ENCODE measurements at places on chromosomes 7 and 10.

DNA sequence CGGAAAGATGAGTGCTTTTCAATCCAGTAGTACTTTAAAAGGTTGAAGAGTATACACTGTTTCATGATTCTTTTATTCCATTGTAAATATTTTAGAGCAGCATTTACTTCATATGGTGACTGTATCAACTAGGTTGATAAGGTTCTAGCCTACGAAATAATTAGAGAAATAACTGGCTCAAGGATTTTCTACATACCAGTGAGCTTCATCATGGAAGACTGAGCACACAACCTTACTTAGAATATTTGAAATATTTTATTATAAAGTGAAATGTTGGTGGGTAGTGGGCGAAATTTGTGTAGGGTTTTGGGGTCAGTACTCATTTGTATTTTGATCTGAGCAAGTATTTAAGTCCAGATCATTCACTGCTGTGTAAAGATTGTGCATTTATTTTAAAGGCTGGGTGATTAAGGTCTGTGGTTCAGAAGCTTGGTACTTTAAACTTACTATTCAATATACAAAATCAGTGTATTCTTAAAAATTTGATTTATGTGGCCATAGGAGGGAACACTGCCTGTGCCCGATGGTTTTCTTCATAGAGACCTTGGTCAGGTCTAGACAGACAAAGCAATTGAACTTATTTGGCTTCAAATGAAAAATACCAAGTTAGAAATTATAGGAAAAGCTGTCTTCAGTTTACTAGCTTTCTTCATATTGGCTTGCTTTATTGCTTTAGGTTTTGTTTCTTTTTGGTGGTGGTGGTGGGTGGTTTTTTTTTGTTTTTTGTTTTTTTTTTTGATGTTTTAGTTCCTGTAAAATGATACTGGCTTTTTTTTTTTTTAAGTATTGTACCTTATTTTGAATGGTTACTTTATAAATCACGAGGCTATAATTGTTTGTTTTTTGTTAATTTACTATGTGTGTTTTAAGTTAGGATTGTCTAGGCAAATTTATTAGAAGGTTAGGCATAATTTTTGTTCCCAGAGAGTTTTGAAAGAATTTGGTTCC lies 3.0 kb downstream of the KMT2E start:
- DNase-seq: no peak

GRCh38 chr7:28375729-28376128 lies 36.6 kb upstream of the CREB5 start:
- DNase-seq: no peak

GRCh38 chr7:133911724-133912123 lies 215.4 kb upstream of the LRGUK start:
- no peak for DNase-seq

DNA sequence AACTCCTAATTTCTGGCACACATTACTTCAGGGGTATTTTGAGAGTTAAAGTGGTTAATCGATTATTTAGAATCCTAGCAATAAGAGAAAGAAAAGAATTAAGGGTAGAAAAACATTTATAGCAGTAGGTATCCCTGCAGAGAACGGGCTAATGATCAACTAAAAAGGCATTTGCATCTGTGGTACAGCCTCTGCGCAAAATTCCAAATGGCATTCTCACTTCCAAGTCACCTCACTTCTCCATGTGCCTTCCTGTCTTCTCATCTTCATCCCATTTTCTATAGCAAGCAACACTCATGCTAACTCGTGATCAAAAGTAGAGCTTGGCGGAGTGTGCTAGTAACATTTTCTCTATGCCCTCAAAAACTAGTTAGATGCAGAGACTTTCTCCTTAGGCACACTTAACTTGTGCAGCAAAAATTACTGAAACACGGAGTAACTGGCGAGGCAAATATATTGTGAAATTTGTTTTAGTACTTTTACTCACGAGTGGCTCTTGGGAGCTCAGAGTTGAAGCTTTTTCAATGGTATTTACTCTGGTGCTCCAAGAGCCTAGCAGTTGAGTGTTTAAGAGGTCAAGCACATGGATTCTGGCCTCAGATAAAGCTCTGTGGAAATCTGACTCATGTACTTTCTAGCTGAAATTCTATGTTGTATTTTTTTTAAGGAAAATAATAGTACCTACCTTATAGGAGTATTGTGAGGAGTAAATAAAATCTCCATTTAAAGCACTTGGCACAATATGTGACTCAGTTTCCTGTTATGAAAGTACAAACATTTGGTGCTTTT lies 65.1 kb downstream of the MET start:
- no peak for DNase-seq

DNA sequence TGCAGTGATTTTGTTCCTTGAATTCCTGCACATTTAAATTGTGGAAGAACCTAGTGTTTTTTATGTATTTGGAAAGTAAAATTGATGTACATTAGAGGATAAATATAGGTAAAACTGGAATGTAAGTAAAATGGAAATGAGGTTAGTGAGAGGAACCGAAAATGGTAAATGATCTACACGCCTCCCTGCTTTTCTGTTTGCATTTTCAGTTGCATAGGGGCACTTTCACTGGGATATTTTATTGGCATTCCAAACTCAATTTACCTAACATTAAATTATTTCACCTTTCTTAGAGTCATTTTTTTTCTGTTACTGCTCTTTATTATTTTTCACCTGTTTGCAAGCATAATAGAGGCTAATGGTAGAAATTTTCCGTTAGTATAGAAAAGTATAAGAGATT lies 8.0 kb downstream of the CDK13 start:
- DNase-seq: no peak

- DNase-seq: no peak
Observed at GRCh38 chr7:45183711-45184210, 26.2 kb downstream of the RAMP3 start.

GRCh38 chr7:101733713-101734475 lies 83.5 kb upstream of the CUX1 start:
- peak; percentile 54 for DNase-seq

DNA sequence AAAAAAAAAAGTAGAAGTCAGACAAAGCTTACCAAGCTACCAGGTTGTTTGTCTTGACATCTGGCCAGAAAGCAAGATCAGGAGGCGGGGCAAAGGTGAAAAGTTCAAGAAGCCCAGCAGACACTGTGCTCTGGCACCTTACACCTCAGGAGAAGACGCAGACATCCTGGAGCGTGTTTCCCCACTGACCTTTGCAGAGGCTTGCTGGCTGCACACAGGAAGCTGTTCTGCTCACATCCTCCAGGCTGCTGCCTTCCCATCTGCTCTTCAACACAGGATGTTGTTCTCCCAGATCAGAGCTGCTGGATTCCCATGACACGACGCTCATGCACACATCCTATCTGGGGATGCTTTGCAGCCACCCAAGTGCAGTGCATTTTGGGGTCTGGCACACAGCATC lies 174.4 kb upstream of the KIAA1217 start:
- DNase-seq: no peak

DNA sequence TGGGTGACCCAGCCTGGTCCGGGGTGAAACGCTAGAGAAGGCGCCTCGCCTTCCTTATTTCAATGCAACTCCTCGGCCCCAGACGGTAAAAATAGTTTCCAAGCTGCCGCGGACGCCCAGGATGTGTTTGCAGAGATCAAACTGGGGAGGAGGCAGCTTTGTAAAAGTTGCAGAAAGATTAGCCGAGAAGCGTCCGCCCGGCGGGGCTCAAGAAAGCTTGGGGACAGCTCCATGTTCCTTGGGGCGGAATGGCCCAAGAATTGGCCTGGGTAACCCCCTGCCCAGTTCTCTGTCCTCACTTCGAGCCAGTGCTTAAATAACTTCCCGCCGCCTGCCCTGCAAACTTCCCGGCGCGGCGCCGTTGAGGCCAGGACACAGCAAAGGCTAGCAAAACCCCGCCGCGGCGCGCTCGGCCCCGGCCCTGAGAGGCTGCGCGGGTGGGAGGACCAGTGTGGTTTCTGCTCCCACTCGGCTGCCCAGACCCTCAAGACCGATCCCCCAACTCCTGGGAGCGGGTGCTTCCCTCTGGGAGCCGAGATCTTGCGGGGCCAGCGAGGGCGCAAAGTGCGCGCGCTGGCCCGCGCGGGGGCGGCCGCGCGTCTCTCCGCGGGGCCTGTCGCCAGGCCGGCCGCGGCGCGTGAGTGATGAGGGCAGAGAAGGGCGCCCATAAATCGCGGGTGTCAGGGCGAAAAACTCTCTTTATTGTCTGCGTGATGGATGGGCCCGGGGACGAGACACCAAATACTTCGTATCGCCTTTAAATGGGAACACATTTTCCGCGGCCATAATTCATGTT lies 6.3 kb upstream of the ZNF503 start:
- peak; percentile 32 for DNase-seq

- DNase-seq: peak; percentile 35
Observed at GRCh38 chr10:21687266-21688008, 153.4 kb downstream of the MLLT10 start.
